Stimulated activated CD8-positive, alpha-beta memory T cell treated with anti-CD3 and anti-CD28 coated beads, Interleukin-2, amount 100 ng/mL, for 48 hours (primary cell): ENCODE measurements at places on chromosomes 1 and 21.

- DNase-seq: no peak
These were observed 4.7 kb downstream of the CRB1 start for GRCh38 chr1:197272791-197273190.

- DNase-seq: no peak
These were observed 88.5 kb downstream of the TTLL7 start for GRCh38 chr1:83910461-83910860.

DNA sequence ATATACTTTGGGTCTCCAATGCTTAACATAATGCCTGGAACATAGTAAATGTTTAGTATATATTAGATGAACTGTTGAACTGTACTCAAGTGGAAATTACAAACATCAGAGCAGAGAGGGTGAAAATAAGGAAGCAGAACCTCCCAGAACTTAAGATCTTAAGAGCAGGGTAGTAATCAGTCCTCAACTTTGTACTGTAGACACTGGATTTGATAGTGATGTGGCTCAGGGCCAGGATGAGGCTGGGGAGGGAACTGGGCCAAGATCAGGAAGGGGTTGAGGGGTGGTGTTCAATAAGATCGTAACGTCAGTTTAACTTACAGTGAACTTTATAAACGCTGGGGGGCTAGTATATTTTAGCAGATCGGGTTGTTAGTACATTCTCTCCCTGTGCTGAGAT is 15.4 kb downstream of the MPZL1 start:
- DNase-seq: no peak

GRCh38 chr1:25008192-25008485 is 78.1 kb upstream of the RUNX3 start:
- no peak for DNase-seq

GRCh38 chr1:7896994-7897393 is 43.6 kb downstream of the TNFRSF9 start:
- DNase-seq: no peak

GRCh38 chr1:67019121-67019520 is 34.8 kb downstream of the SLC35D1 start:
- DNase-seq: no peak

DNA sequence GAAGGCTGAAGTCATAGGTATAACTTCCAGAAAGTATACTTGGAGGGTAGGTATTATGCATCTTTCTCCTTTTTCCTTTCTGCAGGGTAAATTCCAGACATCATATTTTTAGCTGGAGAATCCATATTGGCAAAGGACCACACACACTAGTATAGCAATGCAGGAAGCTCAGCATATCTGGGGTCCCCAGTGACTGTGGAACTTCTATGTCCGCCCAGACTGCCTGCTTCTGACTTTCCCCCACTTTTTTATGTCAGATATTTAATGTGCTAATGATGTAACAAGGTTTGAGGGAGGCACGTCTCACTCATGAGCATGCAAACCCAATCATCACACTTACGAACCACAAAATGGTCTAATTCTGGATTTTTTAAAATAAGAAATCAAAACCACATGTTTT is 90.4 kb downstream of the BACH1 start:
- DNase-seq: no peak

DNA sequence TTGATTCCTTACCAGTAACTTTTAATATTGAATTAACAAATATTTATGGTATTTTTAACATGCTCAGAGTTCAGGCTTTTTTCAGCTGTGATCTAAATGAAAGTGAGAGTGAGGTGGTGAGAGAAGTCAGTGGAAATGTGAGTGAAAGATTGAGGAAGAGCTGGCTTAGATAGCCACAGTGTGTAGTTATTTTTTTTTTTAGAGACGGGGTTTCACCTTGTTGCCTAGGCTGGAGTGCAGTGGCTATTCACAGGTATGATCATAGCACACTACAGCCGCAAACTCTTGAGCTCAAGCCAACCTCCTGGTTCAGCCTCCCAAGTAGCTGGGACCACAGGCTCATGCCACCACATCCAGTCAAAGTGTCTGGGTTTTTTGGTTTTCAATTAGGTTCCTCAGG is 10.9 kb downstream of the RNF11 start:
- DNase-seq: no peak

GRCh38 chr1:30900486-30900885 is 8.1 kb downstream of the SDC3 start:
- DNase-seq: no peak

- DNase-seq: no peak
These were observed 101.2 kb downstream of the AKT3 start for GRCh38 chr1:243748706-243749283.

DNA sequence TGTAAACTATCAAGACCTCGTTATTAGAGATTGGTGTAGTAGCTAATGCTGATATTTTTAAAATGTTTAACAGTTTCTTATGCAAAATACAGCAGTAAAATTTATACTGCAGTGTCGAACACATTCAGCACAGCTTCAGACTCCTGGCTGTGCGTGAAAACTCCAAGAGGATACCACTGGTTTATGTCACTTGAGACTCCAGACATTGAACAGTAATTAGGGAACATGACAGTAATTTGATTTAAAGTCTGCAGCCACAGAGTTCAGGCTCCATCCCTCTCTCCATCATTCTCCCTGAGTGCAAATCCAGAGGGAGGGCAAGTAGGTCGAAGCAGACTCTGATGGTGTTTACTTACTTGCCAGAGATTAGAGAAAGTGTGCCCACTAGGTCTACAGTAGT is 94.2 kb downstream of the AK5 start:
- no peak for DNase-seq

GRCh38 chr1:228925691-228926090 is 190.4 kb downstream of the RHOU start:
- DNase-seq: no peak

GRCh38 chr1:10614377-10615225 is 139.9 kb downstream of the PEX14 start:
- DNase-seq: no peak

DNA sequence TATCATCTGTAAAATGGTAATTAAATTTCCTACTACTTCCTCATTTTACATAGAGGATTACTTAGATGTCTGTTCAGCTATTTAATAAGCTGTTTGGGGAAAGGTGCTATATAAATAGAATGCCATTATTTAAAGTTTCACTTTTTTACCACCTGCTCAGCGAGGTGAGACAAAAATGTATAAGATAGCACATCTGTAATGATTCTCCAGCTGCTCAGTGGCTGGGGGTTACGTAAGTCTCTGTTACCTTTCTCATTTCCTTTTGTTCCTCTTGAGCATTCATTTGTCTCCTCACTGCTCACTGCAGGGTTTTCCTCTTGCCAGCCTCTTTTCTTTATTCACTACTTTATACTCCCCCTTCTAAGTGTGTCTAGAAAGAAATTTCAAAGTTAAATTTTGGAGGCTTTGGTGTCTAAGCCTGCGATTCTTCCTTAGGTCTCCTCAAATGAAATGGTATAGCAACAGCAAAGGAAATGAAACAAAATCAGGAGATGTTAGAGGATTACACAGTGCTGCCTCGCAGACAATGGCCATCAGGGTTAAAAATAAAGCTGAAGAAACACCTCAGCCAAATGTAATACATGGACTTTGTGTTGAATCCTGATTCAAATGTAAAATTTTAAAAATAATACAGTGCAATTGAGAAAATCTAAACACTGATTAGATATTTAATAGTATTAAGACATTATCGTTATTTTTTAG is 6.8 kb downstream of the RGS8 start:
- no peak for DNase-seq

DNA sequence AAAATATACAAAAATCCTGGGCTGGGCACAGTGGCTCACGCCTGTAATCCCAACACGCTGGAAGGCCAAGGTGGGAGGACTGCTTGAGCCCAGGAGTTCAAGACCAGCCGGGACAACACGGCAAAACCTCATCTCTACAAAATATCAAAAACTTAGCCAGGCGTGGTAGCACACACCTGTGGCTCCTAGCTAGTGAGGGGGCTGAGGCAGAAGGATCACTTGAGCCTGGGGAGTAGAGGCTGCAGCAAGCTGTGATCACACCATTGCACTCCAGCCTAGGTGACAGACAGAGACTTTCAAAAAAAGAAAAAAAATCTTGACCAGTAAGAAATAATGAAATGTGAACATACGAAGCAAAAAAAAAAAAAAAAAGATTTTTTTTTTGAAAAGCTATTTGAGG is 52.1 kb downstream of the ARID4B start:
- no peak for DNase-seq

DNA sequence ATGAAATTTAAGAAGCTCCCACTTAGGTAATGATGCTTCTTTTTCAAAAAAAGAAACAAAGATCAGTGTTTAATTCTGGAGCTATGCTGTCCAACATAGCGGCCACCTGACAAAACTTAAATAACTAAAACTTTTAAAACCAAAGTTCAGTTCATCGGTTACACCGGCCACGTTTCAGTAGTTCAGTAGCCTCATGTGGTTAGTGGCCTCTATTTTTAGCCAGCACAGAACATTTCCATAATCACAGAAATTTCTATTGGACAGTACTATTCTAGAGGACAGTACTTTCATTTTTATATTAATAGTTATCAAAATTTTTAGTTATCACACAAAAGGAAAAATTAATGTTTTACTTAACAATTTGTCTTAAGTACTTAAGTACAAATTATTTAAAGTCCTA is 141.0 kb downstream of the USP25 start:
- no peak for DNase-seq

- no peak for DNase-seq
These were observed 47.6 kb downstream of the ARHGEF16 start for GRCh38 chr1:3501856-3502640.

GRCh38 chr1:86508583-86508969 is 38.3 kb upstream of the CLCA4 start:
- DNase-seq: no peak

DNA sequence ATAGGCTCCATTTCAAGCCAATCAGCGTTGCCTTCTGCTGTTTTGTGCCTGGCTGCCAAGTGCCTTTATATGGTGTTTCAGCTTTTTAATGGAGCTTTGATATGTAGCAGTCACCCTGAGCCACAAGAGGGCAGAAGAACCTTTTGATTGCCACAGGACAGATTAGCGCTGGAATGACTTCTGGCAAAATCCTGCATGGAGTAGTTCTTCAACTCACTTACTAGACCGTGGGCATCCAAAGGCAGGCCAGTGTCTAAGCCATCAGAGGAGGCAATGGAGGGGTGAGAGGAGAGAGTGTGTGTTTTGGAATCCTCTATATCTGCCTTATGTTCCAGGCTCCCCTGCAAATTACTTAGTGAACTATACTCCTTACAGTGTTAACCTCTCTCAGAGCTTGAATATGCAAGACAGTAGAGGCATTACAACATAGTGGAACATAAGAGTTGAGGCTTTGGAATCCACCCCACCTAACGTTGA is 56.2 kb downstream of the ST3GAL3 start:
- DNase-seq: peak; percentile 11

DNA sequence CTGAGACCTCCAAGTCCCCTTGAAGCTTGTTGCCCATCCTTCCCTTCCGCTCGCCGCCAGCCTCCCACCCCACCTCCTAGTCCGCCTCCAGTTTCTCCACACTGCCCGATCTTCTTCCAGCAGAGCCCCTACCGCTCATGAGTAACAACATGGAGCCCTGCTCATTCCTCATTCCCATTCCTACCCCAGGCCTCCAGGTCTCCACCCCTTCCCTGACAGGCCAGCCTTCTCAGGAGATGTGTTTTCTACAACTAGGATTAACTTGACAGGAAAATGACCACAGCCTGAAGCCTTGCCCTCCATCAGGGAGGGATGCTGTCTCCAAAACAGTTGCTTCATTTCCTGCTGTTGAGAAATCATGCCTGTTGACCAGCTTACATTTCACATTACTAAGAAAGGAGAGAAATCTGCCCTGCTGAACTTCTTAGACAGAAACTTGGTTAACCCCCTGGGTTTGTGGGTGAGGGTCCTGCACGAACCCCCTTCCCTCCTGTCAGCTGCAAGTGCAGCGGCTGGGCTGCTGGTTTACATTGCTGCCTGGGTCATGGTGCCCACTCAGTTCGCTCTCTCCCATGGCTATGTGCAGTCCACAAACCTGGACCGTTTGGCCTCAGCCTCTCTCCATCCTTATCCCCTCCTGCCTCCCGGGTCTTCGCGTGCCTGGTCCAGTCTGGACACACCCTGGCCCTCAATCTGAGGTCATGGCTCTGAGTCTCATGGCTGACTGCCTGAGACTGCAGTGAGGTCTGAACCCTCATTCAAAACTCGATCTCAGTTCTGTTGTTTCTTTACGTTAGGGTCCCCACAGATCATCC is 16.1 kb upstream of the CHI3L1 start:
- no peak for DNase-seq

GRCh38 chr21:33505833-33506232 is 14.3 kb upstream of the DNAJC28 start:
- DNase-seq: no peak

DNA sequence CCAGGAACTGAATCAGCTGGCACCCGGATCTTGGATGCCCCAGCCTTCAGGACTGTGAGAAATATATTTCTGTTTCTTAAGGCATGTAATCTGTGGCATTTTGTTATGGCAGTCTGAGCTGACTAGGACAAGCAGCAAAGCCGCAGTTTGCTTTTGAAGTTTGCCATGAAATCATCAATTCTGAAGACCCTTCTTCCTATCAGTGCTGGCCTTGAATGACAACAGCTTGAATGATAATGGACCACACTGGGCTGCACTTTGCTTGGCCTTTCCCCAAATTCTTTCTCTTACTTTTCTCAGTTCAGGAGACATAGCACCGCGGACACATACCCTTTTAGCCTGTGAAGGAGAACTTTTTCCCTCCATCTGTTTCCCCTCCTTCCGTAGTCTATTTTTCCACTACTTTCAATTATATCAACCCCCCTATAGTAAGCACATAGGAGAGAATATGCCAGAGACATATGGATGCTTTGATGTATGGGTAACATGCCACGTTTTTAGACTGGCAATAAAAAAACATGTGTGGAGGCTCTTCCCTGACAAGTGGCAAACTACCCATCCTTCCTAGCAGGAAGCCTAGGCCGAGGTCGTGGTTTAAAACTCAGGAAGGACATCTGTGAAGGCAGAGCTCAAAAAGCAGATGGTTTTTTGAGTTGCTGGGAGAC is 42.9 kb downstream of the HLX start:
- DNase-seq: no peak

DNA sequence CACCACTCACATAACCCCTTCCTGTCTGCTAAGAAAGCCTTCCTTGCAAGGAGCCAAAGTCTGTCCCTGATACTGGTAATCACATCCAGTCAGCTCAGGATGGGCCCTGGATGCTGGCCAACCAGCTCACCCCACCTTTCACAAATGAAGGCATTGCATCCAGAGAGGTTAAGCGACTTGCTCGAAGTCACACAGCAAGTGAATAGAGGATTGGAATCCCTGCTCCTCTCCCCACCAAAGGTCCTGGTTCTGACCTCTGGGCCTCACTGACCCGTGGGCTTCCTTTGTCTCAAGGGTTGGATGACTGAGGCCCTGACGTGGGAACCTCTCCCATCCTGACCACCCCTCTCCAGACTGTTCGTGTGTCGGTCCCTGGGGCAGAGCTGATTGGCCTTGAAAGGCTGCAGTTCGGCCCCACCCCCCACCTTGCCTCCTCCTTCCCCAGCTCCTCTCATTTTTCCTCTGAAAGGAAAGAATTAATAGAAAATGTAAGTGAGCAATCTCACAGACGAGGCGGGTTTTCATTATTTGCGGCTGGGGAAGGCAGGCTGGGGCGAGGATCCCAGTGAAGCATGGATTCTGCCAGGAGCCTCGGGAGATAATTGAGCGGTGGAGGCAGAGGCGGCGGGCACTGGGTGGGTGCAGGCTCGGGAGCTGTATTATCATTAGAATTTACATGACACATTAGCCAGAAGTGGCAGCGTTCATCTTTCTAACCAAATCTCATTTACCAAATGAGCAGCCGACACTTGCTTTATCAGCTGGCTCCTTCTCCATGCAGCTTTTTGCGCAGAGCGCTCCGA is 101.5 kb upstream of the CSF3R start:
- no peak for DNase-seq

- DNase-seq: no peak
These were observed 51.9 kb downstream of the DIPK1A start for GRCh38 chr1:92909321-92909720.

GRCh38 chr1:201156819-201157218 is 2.5 kb upstream of the TMEM9 start:
- no peak for DNase-seq
